ENCODE measurements at places on chromosomes 12 and 14.

DNA sequence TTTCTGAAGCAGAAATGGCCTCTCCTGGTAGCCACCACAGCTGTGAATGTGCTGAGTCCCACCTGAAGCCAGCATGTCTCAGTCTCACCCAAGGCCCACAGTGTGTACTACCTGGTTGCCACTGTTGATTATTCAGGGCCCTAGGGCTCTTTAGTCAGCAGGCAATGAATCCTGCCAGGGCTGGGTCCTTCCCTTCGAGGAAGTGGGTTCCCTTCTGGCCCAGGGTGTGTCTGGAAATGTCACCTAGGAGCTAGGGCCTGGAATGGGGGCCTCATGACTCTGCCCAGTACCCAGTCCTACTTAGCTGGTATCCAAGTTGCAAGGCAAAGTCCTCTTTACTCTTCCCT, 207.4 kb downstream of the SYNE2 start:
- no peak for DNase-seq

- peak; percentile 86 for DNase-seq
Observed at GRCh38 chr12:10722905-10723746, at the start of gene YBX3. Gene YBX3 (minus strand): TSS chr12:10723323. CDS start chr12:10723111, 212 bp downstream.

DNA sequence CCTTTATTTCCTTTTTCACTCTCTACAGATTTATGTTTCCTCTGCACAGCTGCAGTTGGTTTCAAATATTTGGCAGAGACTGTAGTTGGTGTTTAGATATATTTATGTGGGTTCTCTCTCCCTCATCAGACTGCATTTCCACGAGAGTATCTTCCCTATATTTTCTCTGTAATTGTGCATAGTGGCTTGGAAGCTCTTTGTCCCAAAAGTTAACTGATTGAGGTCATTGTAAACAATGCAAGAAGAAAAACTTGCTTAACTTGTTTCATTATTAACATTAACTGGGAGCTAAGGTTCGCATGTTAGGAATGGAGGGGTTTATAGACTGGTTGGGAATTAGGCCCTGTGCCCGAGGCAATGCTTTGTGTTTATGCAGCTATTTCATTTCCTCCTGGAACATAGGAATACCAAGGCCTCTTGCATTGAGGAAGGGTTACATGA, 216.9 kb upstream of the HMGA2 start:
- peak; percentile 26 for DNase-seq

DNA sequence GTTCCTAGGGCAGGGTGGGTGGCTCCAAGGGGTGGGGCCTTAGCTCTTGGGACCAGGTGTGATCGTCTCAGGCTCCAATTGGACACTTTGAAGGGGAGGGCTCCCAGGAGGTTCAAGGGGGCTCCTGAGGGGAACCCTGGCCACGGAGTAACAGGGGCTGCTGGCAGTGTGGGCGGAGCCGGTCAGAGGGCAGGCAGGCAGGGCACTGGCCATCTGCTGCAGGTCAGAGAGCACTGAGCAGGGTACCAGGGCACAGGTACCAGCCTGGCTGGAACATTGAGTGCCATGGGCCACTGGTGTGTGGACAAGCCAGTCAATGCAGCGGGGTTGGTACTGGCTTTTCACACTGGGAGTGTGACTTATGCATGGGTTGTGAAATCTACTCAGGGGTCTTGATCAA, 32.2 kb downstream of the SYNE3 start:
- DNase-seq, result no peak

DNA sequence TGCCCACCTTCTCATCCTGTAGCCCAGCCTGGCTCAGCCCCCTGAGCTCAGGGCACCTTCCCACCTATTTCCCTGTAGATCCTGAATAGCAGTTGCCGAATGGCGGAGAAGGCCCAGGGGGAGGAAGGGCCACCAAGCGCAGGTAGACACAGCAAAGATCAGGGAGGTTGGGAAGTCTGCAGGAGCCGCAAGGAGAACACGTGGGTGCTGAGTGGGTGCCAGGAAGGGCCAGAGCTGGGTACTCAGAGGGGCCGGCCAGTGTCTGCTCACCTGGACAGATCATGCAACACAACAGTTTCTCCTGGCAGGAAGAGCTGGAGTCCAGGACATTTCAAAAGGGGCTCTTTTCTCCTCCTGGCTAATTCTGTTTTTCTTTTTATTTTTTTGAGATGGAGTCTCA, 30.6 kb downstream of the CHGA start:
- DNase-seq, result no peak

DNA sequence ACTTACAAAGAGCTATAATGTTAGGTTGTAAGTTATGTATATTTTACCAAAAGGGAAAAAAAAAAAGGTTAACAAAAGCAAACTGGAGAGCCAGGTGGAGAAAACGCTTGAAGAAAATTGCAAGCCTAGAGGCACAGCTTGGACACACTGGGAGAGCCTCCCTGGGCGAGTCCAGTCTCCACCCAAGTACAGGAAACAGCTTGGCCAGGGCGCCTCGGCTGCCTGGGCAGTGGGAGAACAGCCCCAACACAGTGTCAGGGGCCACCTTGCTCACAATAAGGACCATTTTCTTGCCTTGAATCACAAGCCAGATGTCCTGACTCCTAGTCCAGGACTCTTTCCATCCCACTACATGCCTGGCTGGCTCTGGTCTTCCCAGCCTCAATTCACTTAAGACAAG, 33.3 kb downstream of the TTC7B start:
- DNase-seq, result no peak

- no peak for DNase-seq
Observed at GRCh38 chr14:89014569-89014850, 190.1 kb downstream of the TTC8 start.

DNA sequence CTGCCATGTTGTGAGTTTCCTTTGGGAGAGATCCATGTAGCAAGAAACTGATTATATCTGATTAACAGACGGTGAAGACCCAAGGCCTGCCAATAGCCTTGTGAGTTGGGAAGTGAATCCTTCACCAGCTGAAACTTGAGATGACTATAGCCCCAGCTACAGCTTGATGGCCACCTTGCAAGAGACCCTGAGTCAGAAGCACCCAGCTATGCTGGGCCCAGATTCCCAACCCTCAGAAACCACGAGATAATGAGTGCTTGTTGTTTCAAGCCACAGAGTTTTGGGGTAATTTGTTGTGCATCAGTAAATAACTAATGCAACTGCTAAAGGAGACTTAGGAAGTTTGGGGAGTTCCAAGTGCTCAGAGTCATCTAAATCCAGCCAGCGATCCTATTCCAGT, 80.3 kb downstream of the AVPR1A start:
- DNase-seq, result peak; percentile 6

DNA sequence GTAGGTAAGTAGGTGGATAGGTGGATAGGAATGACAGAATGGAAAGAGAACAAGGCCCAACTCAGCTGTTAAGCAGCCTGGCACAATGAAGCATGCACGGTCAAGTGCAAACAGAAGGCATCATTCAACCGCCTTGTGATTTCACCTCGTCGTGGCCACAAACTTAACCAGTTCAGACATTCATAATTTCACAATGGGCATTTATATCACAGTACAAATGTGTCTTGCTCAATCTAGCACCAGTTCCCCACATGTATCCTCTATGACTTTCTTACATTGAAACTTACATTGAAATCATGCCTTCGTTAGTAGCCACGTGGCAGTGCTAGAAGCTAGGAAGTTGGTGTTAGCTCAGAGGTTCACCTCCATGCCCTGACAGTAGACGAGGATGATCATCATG, 207.5 kb downstream of the ETV6 start:
- no peak for DNase-seq

- DNase-seq, result no peak
Observed at GRCh38 chr14:66121859-66122258, 364.3 kb upstream of the CCDC196 start.

DNA sequence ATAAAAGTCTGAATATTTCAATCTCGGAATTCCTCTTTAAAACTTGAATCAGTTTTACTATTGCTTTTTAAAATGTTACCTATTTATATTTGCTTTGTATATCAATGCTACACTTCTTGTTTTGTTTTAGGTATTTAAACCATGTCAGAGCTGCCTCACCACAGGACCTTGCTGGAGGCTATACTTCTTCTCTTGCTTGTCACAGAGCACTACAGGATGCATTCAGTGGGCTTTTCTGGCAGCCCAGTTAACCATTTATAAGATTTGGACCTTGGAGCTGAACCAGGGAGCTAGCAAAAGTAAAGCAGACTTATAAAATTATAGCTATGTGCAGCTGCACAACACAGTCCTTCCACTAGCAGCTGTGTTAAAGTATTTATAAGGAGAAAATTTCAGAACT, 12.8 kb downstream of the TRMT5 start:
- no peak for DNase-seq

GRCh38 chr12:128715485-128715884, 108.3 kb downstream of the SLC15A4 start:
- DNase-seq, result no peak

- no peak for DNase-seq
Observed at GRCh38 chr14:65101631-65102440, 481 bp downstream of the MAX start.

GRCh38 chr14:105908481-105908911, 382.1 kb downstream of the TMEM121 start:
- DNase-seq, result no peak

- no peak for DNase-seq
Observed at GRCh38 chr14:60641742-60642269, 7.5 kb downstream of the SIX1 start.

DNA sequence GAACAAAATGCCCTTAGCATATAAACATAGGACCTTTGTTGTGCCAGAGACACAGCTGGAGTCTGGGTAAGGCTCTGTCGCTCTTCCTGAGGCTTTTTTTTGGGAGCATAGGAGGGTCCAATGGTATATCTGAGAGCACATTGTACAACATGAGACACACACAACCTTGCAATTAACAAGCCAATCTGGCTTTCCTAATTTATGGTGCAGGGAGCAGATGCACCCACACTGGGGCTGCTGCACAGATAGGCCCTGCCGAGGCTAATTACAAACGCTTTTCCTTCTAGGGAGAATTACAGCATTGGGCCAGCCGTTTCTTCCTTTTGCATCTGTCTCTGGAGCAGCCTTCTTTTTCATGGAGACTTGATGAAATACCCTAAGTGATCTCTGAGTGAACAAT, 75.0 kb upstream of the OVCH1 start:
- no peak for DNase-seq

- no peak for DNase-seq
Observed at GRCh38 chr12:8123124-8123912, at the start of gene CLEC4A. Gene CLEC4A (plus strand): TSS chr12:8123617. CDS start chr12:8123879, 262 bp downstream.

- DNase-seq, result no peak
Observed at GRCh38 chr12:60872850-60873713, 1277.3 kb downstream of the SLC16A7 start.

- DNase-seq, result no peak
Observed at GRCh38 chr14:36268121-36268520, 52.3 kb downstream of the MBIP start.

DNA sequence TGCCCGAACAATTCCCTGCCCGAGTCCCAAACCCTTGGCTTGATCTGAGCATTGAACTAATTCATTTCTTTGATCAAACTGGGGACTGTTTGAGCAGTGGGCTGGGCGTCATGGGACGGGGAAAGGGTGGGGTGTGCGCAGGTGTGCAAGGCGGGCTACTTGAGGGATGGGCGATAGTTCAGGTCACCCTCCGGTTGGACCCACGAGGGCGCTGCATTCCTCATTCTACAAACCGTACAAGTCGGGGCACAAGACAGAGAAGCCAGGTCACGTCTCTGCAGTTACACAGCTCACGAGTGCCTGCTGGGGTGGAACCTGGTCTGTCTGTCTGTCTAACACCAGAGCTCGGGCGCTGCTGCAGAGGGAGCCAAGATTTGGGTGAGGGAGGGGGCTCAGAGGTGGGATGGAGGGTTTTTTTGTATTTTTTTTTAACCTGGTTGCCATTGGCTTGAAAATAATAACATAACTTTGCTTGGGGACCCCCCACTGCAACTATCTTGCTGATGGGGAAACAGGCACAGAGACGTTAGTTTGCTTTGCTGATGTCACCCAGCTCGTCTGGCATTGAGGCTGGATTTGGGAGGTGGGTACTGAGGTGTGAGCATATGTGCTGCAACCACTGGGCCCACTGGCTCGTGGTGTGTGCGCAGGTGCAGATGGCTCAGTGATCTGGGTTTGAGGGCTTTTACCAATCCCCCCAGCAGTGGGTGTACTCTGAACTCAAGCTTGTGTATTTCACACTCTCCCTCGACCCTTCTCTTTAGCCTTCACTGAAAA, 7.6 kb upstream of the RTL1 start:
- DNase-seq, result no peak

DNA sequence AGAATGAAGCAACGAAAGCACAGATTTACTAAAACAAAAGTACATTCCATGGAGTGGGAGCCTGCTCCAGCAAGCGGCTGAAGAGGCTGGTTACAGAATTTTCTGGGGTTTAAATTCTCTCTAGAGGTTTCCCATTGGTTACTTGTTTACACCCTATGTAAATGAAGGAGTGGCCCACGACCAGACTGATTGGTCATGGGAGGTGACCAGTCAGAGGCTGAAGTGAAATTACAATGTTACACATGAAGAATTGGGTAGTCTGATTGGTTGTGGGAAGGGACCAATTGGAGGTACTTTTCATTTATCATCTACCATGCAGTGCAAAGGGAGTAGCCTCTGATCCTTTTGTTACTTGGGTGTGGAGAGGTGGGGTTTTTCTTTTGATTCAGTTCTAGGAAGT, 36.2 kb upstream of the APPL2 start:
- DNase-seq, result no peak

DNA sequence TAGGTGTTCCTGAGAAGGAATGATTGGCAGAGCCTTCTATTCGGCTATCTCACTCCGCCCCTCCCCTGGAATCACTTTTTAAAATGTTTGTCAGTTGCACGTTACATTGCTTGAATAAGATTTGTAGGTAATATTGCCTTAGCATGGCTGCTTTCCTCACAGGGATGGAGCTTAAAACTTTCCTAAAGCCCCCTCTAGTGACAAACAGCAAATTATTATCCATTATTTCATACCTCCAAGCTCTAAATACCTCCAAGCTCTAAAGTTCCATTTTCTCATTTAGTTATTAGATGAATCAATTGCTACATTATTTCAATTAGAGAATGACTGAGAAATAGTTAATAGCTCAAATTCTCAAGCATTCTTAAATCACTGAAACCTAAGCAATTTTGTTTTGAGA, 5.1 kb upstream of the SPATA7 start:
- peak; percentile 3 for DNase-seq

DNA sequence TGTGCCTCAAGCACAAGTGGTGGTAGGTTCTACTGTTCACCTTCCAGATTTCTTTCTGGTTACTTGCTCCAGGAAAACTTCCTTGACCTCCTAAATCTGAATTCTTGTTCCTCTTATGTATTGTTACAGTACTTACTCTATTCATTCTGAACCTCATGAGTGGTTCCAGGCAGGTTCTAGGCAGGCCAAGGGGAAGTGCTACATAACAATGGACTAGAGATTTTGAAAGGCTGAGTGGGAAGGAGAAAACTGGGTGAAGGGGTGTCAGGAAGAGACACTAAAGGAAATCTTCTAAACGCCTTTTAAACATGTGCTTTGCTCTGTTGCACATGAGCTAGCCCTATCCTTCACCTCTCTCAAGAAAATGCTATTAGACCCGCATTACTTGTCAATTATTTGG, 1.6 kb downstream of the YARS2 start:
- DNase-seq, result no peak

DNA sequence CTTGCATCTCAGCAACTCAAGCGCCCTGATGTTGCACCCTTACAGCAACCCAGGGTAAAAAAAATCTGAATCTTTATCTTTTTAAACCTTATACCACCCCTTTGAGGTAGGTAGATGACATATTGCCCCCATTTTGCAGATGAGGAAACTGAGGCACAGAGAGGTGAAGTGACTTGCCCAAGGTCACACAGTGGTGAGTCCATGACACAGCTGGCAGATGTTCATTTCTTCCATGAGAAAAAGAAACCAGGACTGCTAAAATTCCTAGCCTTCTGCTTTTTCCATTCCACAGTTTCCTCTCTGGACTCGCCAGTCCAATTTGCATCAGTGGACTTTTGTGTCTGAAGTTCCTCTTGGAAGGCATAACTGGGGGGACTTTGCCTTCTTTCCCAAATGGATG, 79.3 kb downstream of the IGF1 start:
- no peak for DNase-seq

Measured in EL (cell line).